ENCODE measurements at places on chromosomes 1 and 21.

DNA sequence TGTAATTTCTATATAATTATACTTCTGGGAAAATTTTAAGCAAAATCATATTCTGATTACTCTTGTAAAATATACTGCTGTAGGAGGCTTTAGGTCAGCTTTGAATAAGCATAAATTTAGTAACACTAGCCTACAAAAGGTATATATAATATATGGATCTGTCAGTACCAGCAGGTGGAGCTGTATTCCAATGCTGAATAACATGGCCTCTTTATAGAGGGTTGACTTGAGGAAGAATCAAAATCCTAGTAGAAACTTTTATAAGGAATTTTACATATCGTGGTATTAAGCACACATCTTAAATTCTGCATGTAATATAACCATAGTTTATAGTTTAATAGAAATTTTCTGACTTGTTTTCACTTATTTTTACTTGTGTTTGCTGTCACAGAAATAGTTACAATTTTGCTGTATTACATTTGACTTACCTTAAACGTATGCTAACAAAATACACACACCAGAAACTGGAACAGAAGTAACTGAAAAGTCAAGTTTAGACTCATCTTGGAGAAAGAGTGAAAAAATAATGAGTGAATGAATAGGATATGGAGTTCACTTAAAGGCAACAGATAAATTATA lies 79.3 kb downstream of the HMCN1 start:
- peak; percentile 52 for DNase-seq

DNA sequence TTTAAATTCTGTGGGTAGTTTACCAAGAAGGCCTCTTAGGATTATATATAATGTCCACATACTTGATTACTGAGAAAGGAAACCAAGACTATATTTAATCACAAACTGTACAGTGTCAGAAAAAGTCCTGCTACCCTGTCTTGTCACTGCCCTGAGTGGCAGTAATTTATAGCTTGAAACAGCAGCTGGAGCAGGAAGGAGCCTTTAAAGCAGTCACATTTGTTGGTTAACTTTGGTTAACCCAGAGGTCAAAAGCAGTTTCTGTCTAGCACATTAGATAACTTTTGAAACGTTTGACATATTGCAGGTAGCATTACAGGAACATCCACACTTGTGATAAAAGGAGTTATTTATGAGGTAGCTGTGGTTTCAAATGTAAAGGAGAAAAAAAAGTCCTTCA lies 161.7 kb downstream of the ROR1 start:
- DNase-seq = no peak

DNA sequence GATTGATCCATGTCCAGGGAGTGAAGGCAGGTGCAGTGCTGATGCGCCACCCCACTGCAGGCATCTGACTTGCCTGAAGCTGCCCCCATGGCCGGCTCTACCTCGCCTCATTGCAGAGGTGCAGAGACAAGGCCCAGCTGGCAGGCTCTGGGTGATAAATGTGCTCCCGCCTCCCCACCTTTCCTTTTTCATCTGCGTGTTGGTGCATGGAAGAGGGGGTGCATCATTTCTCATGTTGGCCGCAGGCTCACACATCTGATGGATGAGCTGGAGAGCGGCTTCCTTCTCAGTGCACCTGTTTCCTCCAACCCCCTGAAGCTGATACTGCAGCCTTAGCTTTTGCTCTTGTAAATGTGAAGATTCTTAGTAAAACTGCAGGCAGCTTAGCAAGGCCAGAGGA lies 306.0 kb upstream of the KAZN start:
- peak; percentile 56 for DNase-seq

- no peak for DNase-seq
Observed at GRCh38 chr21:41337515-41337914, 20.9 kb downstream of the FAM3B start.

DNA sequence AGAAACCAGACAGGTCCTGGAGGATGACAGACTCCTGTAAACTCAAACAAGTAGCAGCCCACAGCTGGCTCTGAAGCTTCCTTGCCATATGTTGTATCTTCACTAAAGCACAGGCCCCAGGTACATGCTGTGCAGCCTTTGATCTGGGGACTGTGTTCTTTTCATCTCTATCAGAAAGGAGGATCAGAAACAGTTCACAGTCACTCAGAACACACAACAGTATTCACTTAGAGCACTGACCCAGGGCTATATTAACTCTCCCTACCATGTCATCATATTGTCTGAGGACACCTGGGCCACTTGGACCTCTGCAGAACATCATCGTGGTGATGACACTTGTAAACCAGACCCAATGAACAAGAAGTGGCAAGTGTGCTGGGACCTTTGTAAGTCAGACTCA lies 222.0 kb downstream of the SETD4 start:
- DNase-seq = no peak

- DNase-seq = no peak
Observed at GRCh38 chr1:232223183-232223708, 406.7 kb downstream of the SIPA1L2 start.

DNA sequence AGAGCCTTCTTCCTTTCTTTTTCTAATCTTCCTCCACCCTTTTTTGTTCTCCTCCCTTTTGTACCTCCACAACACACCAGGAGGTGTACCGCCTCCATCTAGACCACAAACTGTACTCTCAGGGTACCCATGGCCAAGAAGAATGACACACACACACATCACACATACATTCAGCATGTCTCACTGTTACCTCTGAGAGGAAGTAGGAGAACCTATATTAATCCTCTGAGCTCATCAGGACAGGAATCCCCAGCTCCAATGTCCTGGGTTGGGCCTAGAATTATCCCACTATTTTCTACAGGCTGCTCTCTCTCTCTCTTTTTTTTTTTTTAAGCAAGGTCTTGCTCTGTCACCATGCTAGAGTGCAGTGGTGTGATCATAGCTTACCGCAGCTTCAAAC lies 36.7 kb downstream of the ATP2B4 start:
- DNase-seq = no peak

DNA sequence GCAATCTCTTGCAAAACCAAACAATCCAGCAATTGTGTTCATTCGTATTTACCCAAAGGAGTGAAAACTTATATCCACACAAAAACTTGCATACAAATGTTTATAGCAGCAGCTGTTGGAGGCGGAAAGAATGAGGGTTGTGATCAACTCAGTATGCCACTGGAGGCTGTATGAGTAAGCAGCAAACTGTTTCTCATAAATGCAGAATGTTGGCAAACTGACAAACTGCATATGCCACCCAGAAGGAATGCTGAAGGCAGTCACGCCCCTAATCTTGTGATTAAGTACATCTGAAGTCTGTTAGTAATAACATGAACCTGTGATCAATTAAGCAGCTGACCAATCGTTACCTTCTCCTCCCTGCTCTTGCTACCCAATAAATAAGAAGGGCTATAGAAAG lies 60.5 kb upstream of the CR2 start:
- DNase-seq = no peak

DNA sequence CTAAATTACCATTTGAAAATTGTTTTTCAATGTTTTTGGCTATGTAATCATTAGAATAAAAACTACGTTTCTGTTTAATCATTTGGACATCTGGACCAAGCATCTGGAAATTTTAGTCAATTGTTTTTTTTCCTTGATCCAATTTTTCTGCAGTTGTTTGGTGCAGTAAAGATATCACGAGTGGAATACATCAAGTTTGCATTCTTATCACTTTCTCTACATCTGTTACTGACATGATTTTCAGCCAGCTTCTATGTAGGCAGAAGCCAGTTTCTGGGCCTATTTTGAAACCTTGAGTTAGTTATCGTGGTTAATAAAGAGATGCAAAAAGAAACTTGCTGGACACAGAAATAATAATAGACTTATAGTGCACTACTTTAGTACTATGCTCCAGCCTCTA lies 277.9 kb upstream of the ADAMTS5 start:
- DNase-seq = no peak

DNA sequence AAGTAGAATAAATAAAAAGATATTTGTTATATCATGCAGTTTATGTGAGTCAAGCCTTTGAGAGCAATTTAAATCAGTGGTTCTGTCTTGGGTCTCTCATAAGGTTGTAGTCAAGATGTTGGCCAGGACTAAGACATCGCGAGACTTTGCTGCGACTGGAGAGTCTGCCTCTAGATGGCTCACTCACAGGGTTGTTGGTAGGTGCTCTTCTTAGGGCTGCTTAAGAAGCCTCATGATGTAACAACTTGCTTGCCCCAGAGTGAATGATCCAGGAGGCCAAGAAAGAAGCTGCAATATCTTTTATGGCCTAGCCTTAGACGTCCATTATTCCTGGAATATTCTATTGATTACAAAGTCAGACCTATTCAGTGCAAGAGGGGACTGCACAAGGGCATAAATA lies 73.1 kb upstream of the CACHD1 start:
- DNase-seq = no peak

DNA sequence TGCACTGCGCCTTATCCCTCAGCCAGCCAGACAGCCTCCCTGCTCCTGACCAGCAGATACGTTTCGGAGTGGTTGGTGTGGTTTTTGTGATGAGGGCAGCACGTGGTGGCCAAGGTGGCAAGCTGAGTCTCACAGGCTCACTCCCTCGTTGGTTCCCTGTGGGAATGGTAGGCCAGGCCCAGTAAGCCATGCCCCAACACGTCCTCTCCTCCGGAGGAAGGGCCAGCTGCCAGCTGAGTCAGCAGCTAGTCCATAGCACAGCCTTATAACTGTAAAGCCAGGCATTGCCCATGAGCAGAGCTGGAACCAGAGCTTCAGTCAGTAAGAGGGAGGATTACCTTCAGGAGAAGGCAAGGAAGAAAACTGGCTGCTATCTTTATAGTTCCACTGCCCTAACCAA lies 29.5 kb downstream of the SZRD1 start:
- DNase-seq = no peak

GRCh38 chr1:40708750-40709099 lies 17.2 kb downstream of the NFYC start:
- peak; percentile 90 for DNase-seq

GRCh38 chr1:56508523-56508983 lies 70.8 kb downstream of the PLPP3 start:
- no peak for DNase-seq

GRCh38 chr1:10909697-10910680 lies 102.5 kb upstream of the TARDBP start:
- DNase-seq = peak; percentile 73

DNA sequence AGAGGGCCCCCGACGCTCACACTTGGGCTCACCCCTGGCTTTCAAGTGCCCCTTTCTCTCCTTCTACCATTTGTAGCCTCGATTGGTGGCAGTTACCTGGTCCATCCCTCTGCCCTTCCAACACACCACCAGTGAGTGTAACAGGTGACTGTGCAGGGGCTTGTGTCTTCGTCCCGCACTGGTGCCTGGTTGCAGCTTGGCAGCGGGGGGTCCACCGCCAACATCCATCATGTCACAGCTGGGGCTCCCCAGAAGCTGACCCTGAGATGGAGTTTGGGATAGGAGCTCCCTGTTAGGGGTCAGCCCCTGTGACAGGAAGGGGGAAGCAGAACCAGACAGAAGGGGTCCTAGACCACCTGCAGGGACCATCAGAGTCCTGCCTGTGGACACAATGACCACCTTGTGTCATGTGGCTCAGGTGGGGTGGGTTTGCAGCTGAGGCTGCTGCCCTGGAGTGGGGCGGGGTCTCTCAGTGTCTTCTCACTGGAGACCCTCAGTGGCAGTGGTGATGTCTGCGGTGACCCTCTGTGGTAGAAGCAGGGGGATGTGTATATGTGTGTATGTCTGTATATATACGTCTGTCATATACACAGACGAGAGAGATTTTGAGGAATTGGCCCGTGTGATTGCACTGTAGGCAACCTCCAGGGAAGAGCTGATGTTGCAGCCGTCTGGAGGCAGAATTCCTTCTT lies 3.6 kb upstream of the CALML6 start:
- DNase-seq = no peak

DNA sequence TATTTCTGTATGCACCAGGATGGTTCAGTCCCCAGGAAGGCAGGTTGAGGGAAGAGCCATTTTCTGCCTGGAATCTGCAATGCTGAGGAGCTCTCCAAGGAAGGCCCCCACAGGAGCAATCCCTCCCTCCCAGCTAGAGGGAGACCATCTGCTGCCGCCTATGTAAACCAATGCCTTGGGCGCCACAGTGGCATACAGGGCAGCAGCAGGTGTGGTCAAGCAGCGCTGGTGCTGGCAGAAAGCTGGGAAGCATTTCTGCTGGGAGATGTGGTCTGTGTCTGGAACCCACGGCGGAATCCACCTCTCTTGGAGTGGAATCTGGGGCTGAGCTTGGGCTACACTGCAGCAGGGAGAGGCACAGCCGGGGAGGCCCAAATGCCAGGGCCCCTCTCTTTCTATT lies 283.3 kb downstream of the RRAGC start:
- DNase-seq = no peak

GRCh38 chr1:54882519-54882918 lies 4.5 kb downstream of the DHCR24 start:
- DNase-seq = no peak

- DNase-seq = no peak
Observed at GRCh38 chr1:94672934-94673333, 131.4 kb upstream of the F3 start.

DNA sequence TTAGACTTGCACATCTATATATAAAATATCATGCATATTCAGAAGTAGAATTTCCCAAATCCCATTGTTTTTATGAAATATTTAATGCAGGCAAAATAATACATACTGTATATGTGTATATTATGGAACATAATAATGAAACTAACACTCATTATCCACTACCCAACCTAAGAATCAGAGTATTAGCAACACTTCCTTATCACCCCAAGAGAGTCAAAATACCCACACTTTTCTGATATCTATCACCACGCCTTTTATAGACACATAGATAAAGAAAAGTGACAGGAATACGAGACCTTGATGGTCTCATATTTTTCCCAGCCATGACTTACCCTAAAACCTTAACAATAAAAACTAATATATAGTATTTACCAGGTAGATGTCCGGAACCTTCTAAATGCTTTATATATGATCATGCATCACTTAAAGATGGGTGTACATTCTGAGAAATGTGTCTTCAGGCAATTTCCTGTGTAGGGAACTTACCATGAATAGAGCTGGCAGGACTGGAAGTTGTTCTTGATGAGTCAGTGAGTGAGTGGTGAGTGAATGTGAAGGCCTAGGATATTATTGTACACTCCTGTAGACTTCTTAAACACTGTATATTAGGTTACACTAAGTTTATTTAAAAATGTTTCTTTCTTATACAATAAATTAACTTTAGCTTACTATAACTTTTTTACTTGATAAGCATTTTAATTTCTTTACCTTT lies 45.5 kb downstream of the TNFSF4 start:
- no peak for DNase-seq

DNA sequence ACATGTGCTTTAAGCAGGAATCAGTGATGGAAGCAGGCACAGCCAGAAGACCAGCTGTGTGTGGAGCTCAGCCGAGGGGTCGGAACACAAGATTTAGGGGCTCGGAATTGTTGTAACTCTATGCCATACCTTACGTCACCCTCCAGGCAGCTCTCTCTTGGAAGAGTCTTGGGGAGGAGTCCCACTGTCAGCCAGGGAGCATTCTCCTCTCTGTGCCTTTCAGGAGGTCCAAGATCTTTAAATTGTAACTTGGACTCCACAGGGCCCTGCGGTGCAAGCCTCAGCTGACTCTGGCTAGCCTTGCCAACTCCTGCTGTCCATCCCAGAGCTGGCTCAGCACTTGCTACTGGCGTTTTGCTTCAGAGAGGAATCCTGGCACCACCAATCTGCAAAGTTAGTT lies 26.4 kb upstream of the ROR1 start:
- DNase-seq = no peak

- DNase-seq = no peak
Observed at GRCh38 chr1:224711876-224712275, 95.8 kb downstream of the CNIH3 start.
